Activated CD4-positive, CD25-positive, alpha-beta regulatory T cell treated with anti-CD3 and anti-CD28 coated beads, Interleukin-2, amount 50 U/mL, for 16 hours (primary cell): ENCODE measurements at places on chromosomes 2 and 18.

GRCh38 chr2:153163055-153163454, 315.5 kb downstream of the RPRM start:
- DNase-seq: no peak

- DNase-seq: no peak
Measured at GRCh38 chr2:240166191-240166590, 25.7 kb upstream of the OTOS start.

DNA sequence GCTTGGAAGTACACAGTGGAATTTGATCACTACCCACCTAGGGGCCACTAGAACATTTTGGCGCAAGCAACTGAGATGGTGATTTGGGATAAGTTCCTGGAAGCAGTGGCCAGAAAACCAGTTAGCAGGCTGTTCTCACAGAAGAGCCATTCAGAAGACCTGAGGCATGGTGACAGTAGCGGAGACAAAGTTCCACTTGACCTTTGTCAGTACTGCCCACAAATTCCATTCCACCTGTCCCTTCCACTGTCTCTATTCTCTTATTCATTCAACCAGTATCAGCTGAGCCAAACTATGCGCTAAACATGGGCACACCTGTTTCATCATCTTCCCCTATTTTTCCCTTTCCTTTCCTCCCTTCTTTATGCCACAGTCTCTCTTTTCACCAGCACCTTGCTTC, 59.2 kb upstream of the PPP1CB start:
- no peak for DNase-seq

GRCh38 chr2:28247734-28248133, 144.9 kb upstream of the FOSL2 start:
- DNase-seq: no peak

GRCh38 chr2:41774011-41774605, 273.7 kb upstream of the PKDCC start:
- no peak for DNase-seq

- no peak for DNase-seq
Measured at GRCh38 chr2:218343591-218343990, 13.1 kb upstream of the CATIP start.
